ENCODE measurements at places on chromosomes 11 and 22.

GRCh38 chr22:44895296-44896055 is 114.3 kb downstream of the PHF21B start:
- no peak for DNase-seq

- no peak for DNase-seq
Measured at GRCh38 chr22:36002084-36002483, 26.5 kb downstream of the RBFOX2 start.

- DNase-seq: no peak
Measured at GRCh38 chr11:2380807-2381350, 3.8 kb downstream of the CD81 start.

GRCh38 chr22:23098718-23099530 is 28.6 kb downstream of the GNAZ start:
- no peak for DNase-seq

DNA sequence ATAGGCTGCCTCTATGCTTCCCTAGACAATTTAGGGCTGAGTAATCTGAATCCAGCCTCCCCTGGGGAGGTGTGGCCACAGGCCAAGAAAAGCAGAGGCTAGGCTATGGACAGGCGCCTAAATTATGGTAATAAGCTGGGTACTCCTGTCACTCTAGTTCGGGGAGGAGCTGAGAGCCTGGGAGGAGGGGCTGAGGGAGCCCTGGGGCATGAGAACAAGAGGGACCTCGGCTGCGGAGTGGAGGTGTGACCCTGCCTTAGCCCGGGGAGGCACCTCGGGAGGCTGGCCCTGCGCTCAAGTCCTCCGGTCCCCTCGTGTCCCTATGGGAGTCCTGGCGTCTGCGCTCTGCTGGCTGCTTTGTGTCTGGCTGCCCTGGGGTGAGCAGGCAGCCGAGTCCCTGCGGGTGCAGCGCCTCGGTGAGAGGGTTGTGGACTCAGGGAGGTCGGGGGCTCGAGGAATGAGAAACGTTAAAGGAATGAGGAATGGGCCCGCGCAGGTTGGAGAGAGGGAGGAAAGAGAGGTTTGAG is at the start of gene OTOG:
TSS of gene OTOG (plus strand) at position 209 of the 527 bp plus-strand sequence. CDS start at position 323, 114 bp downstream.
- DNase-seq: no peak

DNA sequence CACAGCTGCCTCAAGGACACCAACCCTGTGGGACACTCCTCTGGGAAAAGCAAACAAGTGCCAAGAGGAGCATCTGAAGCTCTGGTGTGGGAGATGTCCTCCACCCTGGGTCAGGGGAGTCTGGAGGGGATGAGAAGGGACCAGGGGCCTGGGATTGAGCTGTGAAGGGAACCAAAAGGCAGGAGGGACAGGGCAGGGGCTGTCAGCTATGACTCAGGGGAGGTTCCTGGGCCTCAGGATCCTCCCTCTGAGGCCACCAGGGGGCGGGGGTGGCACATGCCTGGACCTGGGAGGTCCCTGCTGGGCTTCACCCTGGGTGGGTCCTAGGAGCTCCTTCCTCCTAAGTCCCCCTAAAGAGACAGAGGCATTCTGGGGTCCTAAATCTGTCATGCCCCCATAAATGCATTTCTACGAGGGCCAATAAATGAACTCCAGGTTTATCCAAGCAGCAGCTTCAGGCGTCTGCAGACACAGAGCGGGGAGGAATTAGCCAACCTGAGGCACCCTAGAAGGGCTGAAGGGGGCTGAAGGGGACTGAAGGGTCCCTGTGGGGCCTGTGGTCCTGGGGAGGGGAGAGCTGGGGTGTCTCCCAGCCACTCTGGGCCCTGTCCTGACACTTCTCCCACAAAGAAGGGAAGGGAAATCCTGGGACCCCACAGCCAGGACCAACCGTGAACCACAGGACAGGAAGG is 31.9 kb upstream of the IGLL5 start:
- no peak for DNase-seq

DNA sequence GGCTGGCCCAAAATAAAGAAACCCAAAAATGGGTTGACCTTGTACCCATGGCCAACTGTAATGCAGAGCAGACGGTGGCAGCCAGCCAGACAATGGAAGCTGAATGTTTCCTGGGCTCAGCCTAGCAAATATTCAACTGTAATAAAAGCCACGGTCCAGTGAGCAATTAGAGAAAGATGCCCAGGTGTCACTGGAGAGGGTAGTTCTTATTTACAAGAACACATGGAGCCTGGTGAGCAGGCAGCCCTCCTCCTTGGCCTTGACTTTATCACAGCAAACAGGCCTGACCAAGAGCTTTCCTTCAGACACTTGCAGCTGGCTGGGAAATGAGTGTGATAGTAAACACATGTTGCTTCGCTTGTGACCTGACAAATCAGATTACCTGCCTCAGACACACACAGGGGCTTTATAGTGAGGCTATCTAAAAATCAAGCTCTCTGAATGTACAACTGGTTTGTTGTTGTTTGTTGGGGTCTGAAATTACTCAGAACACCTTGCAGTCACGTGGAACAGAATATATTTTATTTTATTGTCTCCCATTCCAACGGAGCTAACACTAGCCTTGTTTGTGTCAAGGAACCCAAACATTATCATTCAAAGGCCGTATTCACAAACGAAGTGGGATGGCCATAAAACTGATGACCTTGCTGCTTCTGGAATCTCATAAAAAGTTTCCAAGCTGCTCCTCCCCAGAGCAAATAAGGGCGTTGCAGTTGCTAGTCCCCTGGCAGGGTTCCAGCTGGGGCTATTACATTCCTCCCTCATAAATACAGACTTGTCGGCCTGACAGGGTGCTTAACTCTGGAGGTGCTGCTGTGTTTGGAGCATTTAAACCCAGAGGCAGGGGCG is 161.1 kb downstream of the BBOX1 start:
- DNase-seq: peak; percentile 34

- no peak for DNase-seq
Measured at GRCh38 chr22:39149915-39150847, 2.3 kb downstream of the CBX7 start.

DNA sequence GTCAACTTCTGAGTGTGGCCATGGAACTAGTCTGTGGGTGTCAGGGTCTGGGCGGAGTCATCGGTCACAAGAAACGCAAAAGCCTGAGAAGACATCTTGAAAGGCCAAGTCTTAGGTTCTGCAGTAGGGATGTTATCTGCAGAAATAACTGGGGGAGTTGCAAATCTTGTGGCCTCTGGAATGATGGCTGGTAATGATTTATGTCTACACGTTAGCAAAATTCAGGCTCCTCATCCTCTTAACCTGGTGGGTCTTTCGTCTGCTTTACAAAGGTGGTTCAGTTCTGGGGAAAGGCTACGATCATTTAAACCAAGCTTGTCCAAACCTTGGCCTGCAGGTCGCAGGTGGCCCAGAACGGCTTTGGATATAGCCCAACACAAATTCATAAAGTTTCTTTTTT is 7.4 kb upstream of the CYB5R3 start:
- no peak for DNase-seq

- DNase-seq: no peak
Measured at GRCh38 chr11:66469441-66469840, 2.7 kb downstream of the PELI3 start.

- no peak for DNase-seq
Measured at GRCh38 chr22:46551321-46551720, 13.9 kb upstream of the CELSR1 start.

- no peak for DNase-seq
Measured at GRCh38 chr11:12770435-12770834, 96.2 kb downstream of the TEAD1 start.

DNA sequence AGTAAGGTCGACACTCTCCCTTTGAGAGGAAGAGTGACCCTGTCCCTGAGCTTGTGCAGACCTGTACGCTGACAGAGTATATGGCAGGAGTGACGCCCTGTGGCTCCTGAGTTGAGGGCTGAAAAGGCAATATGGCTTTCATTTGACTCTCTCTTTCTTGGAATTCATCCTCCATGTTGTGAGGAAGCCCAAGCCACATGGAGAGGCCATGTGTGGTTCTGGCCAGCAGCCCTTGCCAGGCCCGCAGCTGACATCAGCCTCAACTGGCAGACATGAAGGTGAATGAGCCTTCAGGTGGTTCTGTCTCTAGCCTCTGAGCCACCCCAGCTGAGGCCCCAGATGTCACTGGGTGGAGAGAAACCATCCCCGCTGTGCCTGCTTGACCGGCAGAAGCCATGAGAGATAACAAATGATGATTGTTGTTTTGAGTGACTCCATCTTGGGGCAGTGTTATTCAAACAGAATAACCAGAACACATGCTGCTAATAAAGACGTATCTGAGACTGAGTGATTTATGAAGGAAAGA is 31.9 kb downstream of the SMIM38 start:
- no peak for DNase-seq

- peak; percentile 56 for DNase-seq
Measured at GRCh38 chr11:96257972-96258934, 84.7 kb downstream of the MAML2 start.

GRCh38 chr22:22935056-22935545 is 47.5 kb downstream of the IGLL5 start:
- DNase-seq: no peak

DNA sequence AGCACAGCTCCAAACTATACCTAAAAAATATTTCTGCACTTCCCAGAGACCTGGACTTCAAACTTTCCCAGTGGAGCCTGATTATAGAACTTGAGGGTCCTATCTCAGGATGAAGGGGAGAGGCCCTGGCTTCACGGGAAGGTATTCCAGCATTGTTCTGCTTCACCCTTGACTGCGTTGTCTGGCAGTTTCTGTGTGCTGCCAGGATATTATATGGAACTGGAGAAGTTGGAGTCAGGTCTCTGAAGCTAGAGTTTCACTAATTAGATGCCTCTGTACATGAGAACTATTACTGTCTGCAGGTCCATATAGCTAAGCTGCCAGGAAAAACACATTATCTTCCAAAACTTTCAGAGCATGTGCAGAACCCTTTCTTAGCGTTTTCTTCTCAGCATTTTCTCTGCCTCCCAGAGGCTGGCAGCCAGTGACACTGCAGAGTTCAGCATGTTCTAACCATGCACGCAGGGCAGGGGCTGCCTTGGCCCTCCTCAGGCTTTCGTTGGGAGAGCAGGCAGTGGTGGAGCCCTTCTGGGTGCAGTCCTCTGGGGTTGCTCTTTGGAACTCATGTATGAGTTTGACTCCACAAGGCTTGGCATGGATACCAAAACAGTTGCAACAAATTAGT is 99.3 kb downstream of the CWC15 start:
- DNase-seq: no peak

- no peak for DNase-seq
Measured at GRCh38 chr11:93952082-93952780, 68.9 kb upstream of the HEPHL1 start.

- DNase-seq: peak; percentile 64
Measured at GRCh38 chr11:5808500-5809121, at the start of gene OR52N2. Gene OR52N2 (plus strand): TSS chr11:5808924. CDS start chr11:5820336, 11,412 bp downstream.

GRCh38 chr22:33699176-33699575 is 221.1 kb downstream of the LARGE1 start:
- DNase-seq: no peak

DNA sequence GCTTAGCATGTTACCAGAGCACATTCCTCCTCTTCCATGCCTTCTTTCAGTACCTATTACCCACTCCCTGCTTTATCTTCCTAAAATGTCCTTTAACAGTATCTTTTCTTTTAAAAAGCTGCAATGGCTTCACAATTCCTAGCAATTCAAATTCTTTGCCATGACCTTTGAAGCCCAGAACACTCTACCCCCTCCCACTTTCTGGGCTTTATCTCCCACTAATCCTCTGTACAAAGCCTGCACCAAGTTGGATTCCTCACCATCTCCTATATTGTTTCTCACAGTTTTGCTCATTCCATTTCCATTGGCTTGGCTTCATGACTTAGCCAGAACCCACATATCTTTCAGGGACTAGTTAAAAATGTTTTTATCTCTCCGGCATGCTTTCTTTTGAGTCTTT is 80.9 kb downstream of the FAM76B start:
- DNase-seq: no peak

DNA sequence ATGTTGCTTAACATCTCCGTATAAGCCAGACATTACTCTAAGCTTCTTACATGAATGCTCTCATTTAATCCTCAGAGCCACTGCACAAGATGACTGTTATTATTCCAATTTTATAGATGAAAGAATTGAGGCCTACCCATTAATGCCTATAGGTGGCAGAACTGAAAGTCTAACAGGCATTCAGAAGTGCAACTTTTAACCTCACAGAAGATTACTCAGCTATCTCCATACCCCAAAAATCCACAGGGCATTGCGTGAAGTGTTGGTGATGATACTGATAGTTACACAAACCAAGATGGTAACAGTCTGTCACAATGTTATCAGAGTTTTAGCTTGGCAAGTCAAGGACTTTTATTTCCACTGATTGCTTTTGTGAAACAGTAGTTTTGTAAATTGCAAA is 130.5 kb downstream of the ARHGAP42 start:
- DNase-seq: no peak

DNA sequence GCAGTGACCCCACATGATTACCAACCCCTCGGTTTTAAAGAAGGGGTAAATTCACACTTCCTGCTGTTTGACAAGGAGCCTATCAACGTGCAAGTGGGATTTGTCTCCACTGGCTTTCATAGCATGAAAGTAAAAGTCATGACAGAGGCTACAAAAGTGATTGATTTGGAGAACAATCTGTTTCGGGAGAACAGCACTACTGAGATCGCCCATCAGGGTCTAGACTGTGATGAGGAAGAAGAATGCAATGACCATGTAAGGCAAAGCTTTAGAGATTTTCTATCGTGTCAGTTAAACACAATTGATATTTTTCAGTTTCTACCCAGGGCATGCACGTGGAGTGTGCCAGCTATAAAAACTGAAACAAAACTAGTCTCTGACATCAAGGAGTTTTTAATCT is 41.7 kb downstream of the HORMAD2 start:
- no peak for DNase-seq

- no peak for DNase-seq
Measured at GRCh38 chr11:93128574-93128973, 69.2 kb downstream of the SLC36A4 start.

DNA sequence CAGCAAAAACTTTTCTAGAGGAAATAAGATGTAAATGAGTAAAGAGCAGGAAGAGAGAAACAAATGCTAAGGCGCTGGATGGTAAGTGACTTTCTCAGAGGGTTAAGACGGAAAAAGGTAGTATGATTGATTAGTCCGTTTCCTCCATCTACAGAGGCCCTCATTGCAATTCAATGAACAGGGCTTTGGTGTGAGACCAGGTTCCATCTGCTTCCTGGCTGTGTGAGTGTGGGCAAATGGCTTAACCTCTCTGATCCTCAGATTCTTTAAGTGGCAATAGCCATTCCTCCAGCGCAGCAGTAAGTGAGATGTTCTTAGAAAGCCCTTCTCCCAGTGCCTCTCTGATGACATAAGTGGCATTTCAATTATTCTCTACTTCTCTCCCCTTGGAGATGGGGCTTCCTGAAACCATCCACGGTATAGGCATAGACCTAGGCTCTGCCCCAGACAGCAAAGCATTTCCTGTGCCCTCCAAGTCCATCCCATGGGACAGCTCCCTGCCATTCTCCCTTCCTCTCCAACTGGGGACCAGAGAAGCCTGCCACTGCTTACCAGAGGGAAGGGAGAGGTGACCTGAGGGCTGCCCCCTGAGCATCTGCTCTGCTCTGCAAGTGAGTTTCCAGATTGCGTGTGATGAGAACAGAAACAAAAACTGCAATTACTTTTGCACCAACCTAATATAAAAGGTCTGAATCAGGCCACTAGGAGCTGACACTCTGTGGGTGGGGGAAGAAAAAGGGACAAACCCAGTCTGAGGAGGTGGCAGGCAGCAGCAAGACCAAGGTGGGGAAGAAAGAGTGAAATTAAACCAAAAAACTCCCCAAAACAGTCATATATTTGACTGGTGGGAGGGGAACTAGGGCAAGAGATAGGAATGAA is 12.7 kb upstream of the CD44 start:
- no peak for DNase-seq

All from HCEC 1CT (cell line).